HuH-7 (cell line): ENCODE measurements at places on chromosomes 7 and 10.
A peak's percentile ranks its signal among the peaks of the same experiment; 100 is the strongest.

DNA sequence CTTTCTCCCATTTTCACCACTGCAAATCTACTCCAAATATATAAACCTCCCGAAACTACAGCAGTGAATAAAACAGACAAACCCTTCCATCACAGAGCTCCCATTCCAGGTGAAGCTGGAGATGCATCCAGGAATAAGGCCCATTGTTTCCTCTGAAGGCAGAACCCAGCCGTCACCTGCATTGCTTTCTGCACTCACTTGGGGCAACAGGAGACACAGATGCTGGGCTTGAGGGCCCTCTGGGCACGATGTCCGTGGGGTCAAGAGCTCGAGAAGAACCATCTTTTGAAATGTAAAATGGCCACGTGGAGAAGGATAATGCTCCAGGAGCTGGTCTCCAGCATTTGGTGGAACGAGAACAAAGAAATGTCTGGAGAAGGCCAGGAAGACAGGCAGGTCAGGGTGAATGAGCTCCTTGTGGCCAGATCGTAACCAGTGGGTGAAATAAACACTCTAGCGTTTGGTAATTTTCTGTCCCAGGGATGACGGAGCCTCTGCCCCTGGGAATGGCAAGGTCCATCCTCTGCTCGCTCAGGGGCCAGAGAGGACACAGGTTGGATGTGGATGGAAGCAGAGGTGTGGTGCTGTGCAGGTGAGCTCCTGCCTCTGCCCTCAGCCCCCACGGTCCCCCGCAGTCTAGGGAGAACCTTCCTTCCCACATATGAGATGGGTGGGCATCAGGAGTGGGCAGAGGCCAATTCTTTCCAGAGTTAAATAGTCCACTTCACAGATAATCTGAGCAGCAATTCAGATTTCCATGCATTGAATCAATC lies 556.1 kb downstream of the DNAJB6 start:
- no peak for DNase-seq

GRCh38 chr10:36236341-36236740 lies 594.2 kb upstream of the FZD8 start:
- DNase-seq: no peak

DNA sequence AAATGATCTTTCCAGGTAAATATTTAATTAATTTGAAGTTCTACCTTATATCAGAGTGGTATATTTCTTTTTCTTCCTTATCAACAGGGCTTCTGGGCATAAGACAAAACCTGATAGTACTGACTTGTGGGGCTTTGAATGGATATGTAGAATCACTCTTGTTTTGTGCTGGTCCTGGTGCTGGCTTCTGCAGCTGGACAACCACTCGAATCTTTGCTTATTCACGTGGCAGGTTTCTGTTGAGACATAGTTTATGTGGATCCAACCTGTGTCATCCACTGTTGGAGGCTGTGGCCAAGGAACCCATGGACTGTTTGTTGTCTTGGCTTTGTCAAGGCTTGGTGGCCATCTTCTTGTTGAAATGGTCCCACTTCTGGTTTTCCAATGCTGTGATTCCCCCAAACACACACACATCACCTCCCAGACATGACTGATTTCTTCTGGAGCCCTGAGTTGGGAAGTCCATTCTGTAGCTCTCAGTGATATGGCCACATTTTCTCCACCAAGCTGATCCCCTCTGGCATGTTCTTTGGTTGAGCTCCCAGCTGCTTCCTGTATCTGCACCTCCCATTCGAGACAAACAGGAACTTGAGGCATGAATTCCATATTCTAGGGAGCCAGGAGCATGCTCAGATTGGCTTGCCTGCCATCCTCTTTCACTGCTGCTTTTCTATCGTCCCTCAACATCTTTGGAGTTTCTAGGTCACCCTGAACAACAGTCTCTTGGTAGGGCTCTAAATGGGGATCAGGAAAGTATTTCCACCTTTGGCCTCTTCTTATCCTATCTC lies 19.5 kb downstream of the TAS2R41 start:
- no peak for DNase-seq

DNA sequence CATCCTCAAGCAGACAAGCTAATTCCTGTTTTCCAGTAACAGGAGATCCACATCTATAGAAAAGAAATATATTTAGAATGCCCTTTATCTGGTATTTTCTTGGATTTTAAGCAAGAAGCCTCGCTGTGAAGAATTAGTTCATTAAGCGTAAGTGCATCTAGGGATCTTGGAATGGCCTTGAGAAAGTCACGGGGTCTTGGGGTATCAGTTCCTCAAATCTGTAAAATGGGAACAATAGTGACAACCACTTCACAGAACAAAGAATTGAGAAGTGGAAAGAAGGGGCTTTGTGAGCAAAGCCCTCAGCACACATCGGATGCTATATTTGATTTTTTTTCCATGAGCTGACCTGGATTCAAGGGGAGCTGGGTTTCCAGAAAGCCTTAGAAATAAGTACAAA lies 32.3 kb upstream of the WDFY4 start:
- no peak for DNase-seq

GRCh38 chr7:121140790-121141189 lies 152.3 kb downstream of the CPED1 start:
- DNase-seq: no peak

- DNase-seq: peak; percentile 4
Observed at GRCh38 chr7:45568536-45569289, 5.5 kb upstream of the ADCY1 start.

DNA sequence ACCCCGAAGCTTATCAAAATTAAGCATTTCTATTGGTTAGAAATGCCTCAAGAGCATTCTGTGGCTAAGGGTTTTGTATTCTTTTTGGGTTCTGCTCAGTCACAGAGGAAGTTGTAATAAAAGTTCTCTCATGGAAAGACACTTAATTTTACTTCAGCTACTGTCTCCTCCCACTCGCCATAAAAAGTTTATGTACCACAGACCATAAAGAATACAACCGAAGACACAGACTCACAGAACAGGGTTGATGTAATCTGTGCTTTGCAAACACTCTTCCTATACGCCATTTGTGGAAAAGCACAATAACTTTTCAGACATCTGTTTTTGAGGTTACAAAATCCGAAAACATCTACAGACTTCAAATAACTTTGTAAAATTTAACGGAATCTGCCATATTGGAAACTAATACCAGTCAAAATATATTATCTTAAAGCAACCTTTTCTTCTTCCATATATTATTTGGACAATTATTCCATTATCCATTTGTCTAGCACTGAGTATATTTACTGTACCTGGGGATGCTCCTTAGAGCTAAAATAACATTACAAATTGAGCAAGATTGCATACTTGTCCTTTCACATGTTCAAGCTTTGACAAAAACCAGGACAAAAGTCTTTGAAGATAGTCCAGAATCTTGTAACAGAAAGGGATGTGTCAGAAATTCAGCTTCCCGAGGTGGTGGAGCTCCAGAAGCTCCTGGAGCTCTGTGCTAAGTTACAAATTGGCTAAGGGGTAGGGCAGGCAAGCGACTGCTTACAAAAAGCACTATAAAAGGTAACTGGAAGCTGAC lies 219.0 kb upstream of the MEOX2 start:
- no peak for DNase-seq

GRCh38 chr7:116772926-116773749 lies 89.2 kb upstream of the CAPZA2 start:
- no peak for DNase-seq

DNA sequence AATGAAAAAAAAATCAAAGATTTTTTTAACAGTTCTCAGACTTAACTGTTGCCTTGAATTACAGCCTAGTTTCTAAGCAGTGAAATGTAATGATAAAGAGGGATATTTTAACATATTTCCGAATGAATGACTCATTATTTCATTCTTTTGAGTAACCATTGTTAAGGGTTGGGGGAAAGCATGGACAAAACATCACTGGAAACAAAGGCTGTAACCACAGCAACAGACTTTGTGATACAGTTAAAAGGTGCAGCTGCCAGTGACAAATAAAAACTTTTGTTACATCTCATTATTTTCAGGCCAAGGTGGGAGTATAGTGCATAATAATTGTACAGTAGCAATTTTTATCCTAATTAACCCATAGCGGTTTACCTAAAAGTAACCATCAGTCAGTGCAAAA lies 172.6 kb downstream of the LRRTM3 start:
- DNase-seq: no peak

- no peak for DNase-seq
Observed at GRCh38 chr7:97512441-97513207, 219.3 kb upstream of the TAC1 start.

- DNase-seq: peak; percentile 64
Observed at GRCh38 chr10:34789966-34790506, 25.1 kb downstream of the PARD3 start.

DNA sequence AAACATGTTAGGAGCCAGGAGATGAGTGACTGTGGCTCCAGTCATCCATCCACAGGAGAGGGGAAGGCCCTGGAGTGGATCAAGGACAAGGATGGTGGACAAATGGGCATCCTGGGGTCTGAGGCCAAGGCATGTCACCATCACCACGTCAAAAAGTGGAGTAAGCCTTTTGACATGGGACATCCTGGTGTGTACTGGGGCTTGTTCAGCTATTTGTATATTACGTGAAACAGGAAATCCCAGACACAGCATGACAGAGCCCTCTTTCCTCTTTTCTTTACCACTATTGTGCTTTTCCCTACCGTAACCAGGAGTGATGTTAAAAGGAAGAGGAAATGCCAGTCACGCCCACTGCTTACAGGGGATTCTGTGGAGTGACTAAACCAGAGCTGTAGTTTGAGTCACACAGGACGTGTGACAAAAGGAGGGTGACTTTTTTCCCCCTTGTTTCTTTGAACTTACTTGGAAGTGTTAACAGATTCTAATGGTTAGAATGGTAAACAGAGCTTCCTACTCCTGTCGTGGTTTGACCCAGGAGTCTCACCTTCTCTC lies 15.4 kb downstream of the ACSL5 start:
- DNase-seq: no peak

DNA sequence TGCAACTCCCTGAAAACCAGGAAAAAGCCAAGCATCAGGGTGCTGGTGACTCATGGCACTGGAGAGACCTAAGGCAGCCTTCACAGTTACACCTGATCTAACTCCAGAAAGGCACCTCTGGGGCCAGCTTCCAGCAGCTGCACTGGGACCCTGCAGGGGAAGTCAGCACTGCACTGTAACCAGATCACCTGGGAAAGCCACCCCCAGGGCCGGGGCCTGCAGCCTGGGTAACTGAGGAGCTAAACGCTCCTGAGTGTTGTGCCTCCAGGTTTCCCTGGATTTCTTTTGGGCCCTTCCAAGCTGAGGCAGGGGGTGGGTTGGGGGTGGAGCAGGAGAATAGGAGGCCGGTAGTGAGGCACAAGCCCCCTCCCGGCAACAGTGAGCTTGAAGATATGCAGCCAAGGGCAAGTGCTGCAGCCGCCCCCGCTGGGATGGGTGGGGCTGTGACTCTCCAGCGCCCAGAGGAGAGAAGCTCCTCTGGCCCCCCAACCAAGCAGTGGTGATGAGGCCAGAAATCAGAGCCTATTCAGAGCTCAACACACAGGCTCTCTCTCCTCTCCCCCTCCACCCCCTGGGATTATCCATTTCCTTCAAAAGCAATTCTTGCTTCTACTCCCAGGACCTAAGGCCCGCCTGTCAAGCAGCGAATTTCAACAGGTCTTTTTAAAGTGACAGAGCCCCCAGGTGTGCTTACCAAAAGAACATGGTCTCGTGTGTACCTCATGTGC lies 2.6 kb downstream of the CXCL12 start:
- no peak for DNase-seq

- peak; percentile 81 for DNase-seq
Observed at GRCh38 chr7:539731-540411, 20.2 kb upstream of the PDGFA start.

DNA sequence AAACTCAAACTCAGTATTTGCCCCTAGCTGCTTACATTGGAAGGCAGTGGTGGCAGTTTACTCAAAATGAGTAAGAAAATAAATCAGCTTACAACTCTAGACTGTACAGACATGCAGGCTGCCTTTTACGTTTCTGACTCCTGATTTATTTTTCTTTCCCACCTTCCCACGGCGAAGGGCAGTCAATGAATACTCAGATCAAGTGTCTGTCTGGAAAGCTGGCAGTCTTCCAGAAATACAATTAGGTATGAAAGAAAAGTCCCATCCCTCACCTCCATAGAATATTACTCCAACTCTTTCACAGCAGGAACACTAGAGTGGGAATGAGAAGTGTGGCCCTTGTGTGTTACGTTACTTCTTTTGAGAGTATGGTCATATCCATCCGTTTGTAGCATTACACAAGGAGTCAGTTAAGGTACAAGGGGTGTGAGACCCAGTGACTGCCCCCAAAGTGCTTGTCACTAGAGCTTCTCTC lies 1.3 kb upstream of the PAPSS2 start:
- DNase-seq: no peak

GRCh38 chr10:269440-270074 lies 134.3 kb downstream of the ZMYND11 start:
- DNase-seq: no peak

DNA sequence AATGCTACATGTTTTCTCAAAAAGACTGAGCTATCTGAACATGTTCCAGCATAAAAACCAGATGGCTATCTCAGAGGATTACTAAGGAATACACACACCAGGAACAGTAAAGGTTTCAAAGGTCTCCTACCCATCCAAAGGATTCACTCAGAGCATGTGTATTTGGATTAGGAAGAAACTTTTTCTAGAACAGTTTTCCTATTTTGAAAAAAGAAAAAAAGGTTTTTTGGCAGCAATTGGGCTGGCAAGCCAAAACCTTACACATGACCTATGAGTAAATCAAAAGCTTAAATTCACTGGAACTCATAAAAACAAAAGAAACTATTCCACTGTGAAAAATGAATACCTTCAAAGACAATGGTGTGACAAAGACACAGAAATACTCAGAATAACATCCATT lies 9.6 kb downstream of the TPK1 start:
- no peak for DNase-seq

- DNase-seq: no peak
Observed at GRCh38 chr10:47264797-47265281, 35.2 kb upstream of the GDF10 start.

DNA sequence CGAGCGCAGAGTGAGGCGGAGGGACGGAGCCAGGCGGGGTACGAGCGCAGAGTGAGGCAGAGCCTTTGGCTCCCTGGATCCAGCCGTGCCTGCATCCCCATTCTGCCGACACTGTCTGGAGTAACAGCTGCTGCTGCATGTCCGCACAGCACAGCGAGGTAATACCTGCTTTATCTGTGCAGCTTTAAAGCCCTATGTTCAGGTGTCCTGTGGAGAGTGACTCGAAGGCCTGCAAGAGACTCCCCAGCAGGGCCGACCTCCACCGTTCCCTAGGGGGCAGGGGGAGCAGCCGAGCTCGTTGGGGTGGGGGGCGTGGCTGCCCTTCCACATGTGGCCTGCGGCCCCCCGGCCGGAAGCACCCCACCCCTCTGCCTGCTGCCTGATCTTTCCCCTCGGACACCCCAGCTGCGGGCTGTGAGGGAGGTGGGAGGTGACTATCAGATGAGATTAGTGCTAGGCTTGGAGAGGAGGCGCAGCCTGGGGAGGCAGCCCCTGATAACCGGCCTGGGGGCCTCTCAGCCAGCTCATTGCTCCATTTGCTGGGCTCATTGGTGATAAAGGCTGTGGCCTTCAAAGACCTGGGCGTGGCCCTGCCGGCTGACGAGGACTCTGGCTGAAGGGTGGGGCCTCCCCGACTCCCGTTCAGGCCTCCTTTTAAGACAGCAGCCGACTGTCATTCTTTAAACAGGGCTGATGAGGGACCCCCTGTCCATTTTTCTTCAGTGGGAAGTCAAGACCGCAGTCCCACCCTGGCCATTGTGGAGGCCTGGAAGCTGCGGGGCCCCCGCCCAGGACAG lies 8.0 kb downstream of the VENTX start:
- peak; percentile 83 for DNase-seq

- DNase-seq: no peak
Observed at GRCh38 chr7:48473205-48473865, 302.1 kb downstream of the ABCA13 start.
